NCI-H2171 treated with DMSO at 0.1 percent for 48 hours (cell line): ENCODE measurements at places on chromosomes 5 and 9.
A peak's percentile ranks its signal among the peaks of the same experiment; 100 is the strongest.

GRCh38 chr5:154603953-154604679 lies 126.1 kb upstream of the HAND1 start:
- no peak for DNase-seq

- DNase-seq = no peak
Observed at GRCh38 chr5:148828511-148829247, 2.3 kb downstream of the ADRB2 start.

GRCh38 chr9:75181750-75182149 lies 93.4 kb downstream of the OSTF1 start:
- no peak for DNase-seq

GRCh38 chr5:181223729-181224389 lies 778 bp downstream of the TRIM41 start:
- DNase-seq = no peak

DNA sequence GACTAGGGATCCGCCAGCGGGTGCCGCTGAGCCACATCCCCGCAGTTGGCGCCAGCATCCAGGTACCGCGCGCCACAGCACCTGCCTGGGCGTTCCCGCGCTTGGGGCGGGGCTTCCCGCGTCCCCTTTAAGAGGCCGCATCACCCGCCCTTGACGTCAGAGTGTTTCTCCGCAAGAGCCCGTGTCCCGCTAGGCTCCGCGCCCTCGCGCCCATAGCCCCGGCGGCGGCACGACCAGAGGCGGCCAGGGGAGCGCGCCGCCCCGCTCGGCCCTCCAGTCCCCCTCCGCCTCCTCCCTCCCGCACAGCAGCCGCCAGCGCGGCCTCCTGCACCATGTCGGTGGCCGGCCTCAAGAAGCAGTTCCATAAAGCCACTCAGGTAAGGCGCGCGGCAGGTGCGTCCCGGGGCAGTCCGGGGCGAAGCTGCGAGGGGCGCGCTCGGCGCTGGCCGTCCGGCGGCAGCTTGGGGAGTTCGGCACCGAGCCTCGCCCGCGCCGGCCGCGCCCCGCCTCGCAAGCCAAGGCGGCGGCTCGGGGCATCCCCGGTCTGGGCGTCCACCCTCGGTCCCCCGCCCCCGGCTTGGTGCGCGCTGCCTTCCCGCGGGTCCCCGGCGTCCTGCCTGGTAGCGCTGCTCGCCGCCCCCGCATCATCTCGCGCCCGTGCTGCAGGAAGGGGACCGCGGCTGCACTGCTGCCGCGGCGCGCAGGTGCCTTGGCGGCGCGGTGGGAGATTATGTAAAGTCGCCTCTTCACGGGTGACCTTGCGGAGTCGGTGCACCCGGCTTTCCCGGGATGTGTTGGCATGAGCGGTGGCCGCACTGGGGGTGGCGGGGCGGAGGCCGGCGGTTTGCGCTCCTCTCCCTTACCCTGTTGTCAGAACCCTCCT lies at the start of gene SH3GL2:
Gene SH3GL2, plus strand, starts transcription at position 156 of the 883 bp plus-strand sequence.
- peak; percentile 79 for DNase-seq

- DNase-seq = no peak
Observed at GRCh38 chr5:119353686-119354366, 2.0 kb upstream of the TNFAIP8 start.

DNA sequence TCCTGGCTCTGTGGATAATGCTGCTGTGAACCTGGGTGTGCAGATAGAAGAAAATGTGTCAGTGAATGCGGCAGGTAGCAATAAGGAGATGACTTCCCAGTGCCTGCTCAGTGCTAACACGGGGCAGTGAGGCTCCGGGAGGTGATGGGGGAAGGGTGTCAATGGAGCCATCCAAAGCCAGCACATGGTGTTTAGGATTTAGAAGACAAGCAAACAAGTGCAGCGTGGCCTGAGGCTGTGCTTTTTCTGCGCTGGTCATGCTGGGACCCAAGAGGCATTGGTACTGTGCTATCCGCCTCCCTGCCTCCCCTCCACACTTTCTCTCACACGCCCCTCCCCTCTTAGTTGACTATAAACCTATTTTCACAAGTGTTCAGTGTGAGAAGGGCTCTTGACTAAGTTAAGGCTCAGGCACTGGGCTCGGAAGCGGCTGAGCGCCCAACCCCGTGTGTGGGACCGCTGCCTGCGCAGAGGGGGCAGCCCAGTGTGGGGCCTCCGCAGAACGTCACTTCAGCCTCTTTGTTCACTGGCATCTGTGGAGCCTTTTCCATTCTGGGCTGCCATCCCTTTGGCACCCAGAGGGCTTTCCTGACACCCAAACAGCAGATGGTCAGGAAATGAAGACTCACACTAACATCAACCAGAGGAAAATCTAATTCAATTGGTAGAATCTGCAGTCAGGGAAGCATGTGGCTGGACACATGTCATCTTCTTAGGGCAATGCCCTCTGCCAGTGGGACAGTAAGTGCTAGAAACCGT lies 21.8 kb upstream of the NINJ1 start:
- DNase-seq = peak; percentile 80

DNA sequence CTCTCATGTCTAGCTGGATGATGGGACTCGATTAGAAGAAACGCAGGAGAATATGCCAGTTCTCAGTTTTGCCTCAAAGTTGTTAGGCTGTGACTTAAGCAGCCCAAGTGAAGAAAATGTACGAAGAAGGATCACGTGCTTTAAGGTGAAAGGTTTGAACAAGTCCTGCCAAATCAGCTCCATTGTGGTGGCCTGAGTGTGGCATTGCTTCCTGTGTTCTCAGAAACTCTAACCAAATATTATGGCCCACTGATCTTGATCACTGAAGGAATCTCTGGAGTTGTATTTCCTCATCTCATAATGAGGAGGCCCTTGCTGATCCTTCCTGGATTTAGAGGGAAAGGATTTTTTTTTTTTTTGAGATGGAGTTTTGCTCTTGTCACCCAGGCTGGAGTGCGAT lies 44.0 kb downstream of the OTULIN start:
- no peak for DNase-seq

- no peak for DNase-seq
Observed at GRCh38 chr9:131657940-131658339, 81.9 kb downstream of the RAPGEF1 start.

GRCh38 chr5:178387856-178388190 lies 155.2 kb upstream of the PHYKPL start:
- DNase-seq = no peak

- no peak for DNase-seq
Observed at GRCh38 chr5:167553511-167553910, 737.9 kb upstream of the WWC1 start.

GRCh38 chr5:159309689-159310433 lies 20.4 kb downstream of the IL12B start:
- DNase-seq = no peak
